Stromal cell of bone marrow (primary cell): ENCODE measurements at places on chromosomes 7 and 10.

DNA sequence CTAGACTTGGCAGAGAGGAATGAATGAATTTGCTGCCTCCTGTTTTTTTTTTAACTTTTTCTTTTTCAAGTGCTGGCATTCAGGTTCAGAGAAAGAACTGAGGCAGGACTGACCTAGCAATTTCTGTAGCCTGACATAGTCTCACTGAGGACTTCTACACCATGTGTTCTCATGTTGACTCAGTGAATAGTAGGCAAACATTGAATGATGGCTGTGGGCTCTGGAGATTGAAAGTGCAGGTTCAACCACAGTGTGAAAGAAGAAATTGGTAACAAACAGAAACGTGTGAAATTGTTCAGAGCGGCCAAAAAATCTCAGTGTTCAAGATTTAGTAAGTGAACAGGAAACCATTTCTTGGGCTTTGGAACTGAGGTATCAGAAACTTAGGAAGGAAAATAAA is 322.4 kb upstream of the GHITM start:
- DNase-seq: no peak

GRCh38 chr10:123995461-123996131 is 97.8 kb downstream of the CHST15 start:
- DNase-seq: peak; percentile 56

- no peak for DNase-seq
Observed at GRCh38 chr7:135390829-135391228, 119.1 kb downstream of the CNOT4 start.

DNA sequence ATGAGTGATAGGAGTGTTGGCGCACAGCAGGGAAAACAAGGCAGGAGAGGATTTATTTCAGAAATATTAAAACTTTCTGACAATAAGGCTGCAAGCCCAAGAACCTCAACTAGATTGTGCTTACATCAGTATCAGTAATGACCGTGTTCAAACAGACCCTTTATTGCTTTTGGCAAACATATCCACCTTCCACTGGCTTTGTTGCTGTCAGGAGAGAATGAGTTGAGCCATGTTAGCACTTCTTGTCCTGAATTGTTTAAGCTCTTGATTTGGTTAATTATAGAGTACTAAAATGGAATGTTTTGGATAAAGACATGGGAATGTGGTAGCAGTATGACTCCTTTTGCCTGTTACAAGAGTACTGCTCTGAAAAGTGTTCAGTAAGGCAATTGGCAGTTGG is 3.8 kb downstream of the AHCYL2 start:
- DNase-seq: no peak

- DNase-seq: no peak
Observed at GRCh38 chr7:116284390-116284789, 74.1 kb downstream of the TES start.

DNA sequence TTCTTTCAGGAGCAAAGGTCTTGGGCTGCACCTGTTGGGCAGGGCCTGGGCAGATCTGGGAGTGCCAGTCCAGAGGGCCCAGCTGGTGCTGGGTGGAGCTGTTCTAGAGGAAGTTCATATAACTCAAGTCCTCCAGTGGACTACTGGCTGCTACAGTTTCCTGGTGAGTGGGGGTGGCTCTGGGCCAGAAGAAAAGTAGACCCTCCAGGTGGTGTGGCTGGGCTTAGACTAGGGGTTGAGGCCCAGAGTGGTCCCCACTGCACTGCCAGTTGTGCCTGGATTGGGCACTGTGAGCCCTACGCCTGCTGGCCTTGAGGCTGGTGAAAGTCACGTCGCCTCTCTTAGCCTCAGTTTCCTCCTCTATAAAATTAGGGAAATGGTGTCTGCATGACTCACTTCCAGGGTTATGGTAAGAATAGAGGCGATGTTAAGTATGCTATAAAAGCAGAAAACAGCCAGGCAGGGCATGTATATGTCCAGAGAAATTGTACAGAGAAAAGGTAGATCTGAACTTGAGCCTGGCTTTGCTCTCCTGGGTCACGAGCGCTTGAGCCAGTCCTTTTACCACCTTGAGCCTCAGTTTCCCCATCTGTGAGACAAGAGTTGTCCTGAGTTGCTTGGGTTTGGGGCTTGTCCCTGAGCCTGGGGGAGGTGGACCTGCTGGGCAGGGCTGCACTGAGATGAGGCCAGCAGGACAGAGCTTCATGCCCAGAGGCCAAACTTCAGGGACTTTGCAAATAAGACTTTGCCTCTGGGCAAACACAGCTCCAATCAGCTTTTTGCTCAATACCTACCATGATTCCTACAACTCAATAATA is 3.8 kb upstream of the CLDN3 start:
- no peak for DNase-seq

- no peak for DNase-seq
Observed at GRCh38 chr7:12062062-12062461, 149.0 kb upstream of the TMEM106B start.

DNA sequence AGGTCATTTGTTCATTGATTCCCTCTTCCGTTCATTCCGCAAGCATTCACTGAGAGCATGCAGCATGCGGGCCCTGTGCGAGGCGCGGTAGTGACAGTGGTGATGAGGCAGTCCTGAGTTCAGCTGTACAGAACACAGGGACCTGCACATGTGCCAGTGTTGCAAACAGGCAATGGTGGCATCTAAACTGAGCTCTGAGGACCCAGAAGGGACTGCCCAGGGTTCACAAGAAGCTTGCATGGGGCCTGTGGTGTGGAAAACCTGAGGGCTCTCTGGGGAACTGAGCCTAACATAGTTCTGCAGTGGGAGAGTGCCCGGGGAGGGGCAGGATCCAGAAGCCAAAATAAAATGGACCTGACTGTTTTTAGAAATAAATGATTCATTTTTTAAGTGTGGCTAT is 13.2 kb downstream of the ZNF488 start:
- DNase-seq: no peak

DNA sequence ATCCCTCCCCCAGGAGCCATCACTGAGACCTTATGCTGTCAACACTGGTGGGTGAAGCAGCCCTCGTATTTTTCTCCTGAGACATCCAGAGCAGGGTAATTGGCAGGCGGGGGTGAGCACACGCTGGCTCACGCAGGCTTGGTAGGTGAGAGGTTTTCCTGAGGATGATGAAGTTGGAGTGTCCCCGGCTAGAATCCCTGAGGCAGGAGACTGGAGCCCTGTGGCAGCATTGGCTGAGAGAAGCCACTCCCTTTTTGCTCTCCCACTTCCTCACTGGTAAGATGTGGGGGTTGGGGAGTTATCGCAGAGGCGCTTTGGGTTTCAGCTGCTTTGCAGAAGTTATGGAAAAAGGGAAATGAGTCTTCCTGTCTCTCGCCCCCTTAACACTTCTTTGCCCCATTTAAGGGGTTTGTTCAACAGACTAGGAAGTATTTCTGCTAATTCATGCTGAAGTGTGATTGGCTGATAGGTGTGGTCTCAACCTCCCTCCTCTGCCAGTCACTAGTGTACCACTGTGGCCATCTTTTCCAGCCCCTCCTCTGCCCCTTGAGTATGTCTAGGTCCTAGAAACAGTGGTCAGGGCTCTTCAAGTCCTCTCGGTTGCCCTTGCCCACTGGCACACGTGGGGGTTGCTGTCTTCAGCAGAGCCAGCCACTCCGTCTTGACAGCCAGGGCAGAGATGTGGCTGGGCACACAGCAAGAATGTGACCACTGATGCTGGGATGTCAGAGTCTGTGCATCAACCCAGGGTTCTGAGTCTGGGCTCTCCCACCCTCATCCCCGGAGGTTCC is 5.7 kb downstream of the ARPC1B start:
- no peak for DNase-seq

- no peak for DNase-seq
Observed at GRCh38 chr7:149770728-149771636, 2.4 kb downstream of the ZNF467 start.

DNA sequence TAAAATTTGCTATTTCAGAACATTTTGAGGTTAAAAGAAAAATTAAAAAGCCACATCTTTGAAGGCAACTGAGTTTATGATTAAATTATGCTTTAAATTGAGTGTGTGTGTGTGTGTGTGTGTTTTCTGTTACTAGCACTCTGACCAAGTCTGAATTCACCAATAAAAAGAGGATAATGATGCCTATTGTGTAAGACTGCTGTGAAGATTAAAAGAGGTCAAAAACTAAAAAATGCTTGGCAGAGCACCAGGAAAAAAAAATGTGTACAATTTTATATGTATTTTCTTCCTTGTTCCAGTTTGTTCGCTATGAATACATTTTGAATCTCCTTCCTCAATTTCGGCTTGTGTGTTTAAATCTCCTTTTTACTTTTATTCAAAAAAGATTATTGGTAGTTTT is 316.6 kb upstream of the MAGI2 start:
- no peak for DNase-seq

DNA sequence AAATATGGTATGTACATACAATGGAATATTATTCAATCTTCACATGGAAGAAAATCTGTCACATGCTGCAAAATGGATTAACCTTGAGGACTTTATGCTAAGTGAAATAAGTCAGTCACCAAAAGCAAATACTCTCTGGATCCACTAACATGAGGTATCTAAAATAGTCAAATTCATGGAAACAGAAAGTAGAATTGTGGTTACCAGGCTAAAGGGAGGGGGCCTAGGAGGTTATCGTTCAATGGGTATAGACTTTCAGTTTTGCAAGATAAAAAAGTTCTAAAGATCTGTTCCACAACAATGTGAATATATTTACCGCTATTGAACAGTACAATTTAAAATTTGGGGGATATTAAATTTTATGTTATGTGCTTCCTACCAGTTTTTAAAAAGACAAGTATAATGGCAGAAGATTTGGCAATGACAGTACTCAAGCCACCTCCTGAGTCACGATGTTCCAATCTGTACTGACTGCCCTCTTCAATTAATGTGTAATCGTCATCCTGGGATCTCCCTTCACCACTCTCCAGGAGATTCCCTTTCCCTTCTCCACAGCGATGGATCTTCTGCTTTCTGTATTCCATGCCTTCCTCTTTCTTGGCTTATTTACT is 32.3 kb upstream of the IL6 start:
- no peak for DNase-seq
